ENCODE measurements at places on chromosomes 11 and 22.

DNA sequence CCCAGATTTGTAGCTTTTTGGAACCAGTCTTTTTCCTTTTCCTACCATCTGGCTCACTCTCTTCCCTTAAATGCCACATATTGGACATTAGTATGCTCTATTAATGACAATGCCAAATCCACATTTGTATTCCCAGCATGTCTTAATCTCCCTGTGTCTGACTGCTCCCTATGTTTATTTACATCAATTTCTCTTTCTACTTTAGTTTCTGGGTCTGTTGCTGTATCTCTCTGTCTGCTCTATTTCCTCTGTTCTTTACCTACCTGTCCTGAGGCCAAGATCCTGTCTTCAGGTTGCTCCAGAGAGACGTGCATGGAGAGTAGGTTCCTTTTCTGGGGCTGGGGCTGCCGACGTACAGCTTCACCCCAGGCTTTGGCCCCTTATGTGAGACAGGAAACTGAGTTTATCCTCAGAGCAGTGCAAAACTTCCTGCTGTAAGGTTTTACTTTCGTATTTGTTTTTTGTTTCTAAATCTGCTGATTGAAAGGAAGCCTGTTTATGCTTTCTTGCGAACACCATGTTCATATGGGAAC lies 25.6 kb downstream of the OR2AG2 start:
- DNase-seq: peak; percentile 60

GRCh38 chr22:49291169-49291568 lies 536.5 kb downstream of the BRD1 start:
- no peak for DNase-seq

DNA sequence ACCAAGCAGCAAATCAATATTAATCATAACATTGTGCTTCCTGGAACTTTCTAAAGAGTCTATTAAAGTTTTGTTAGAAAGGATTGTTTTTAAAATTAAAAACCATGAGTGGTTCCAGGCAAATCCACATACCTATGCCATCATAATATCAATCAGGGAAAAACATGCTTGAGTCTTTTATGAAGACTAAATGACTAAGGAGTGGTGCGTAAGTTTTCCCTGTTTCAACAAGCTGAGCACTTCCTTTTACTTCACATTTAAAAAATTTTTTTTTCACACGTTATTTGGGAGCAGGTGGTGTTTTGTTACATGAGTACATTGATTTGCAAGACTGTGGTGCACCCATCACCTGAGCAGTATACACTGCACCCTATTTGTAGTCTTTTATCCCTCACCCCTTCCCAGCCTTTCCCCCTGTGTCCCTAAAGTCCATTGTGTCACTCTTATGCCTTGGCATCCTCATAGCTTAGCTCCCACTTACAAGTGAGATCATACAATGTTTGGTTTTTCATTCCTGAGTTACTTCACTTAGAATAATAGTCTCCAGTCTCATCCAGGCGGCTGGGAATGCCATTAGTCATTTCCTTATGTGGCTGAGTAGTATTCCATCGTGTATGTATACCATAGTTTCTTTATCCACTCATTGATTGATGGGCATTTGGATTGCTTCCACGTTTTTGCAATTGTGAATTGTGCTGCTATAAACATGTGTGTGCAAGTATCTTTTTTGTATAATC lies 1190.3 kb upstream of the RAG2 start:
- DNase-seq: no peak

DNA sequence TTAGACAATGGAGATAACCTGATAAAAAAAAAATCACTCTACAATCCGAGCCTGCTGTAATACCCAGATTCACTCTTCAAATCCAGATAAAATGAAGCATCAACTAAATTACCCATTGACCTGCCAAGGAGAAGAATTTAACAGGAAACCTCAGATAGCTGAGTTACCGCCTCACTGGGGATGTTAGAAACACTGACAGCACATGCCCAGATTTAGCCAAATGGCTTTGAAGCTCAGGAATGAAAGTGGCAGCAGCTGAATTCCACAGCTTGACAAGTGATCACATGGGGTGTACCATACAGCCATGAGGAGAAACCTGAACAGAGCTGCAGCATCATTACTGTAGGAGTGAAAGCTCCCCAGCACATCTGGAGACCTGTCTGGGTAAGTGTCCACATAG lies 807.6 kb downstream of the DLG2 start:
- DNase-seq: no peak

- DNase-seq: peak; percentile 46
Observed at GRCh38 chr22:23591201-23591791, 11.2 kb upstream of the IGLL1 start.

DNA sequence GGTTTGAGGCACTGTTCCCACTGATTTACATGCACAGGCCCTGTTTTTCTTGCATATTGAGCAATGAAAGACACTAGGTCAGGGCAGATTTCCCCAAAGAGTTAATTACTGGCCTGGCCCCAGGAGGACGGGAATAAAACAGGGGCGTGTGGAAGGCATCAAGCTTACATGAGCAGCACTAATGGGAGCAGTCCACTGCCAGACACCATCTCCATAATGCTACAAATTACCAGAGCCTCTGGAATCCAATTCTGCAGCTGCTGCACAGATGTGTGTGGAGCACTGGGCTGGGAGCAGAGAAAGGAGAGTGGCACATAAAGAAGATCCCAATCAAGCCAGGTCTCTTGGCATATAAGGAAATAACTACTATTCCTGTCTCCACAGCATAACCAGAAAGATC lies 96.9 kb downstream of the CCDC34 start:
- DNase-seq: no peak

- DNase-seq: no peak
Observed at GRCh38 chr11:35725885-35726284, 63.3 kb downstream of the TRIM44 start.

- DNase-seq: no peak
Observed at GRCh38 chr11:17476317-17477083, at the start of gene ABCC8. Gene ABCC8, minus strand, starts transcription at chr11:17476845. Its CDS starts 69 bp downstream, at chr11:17476776.

DNA sequence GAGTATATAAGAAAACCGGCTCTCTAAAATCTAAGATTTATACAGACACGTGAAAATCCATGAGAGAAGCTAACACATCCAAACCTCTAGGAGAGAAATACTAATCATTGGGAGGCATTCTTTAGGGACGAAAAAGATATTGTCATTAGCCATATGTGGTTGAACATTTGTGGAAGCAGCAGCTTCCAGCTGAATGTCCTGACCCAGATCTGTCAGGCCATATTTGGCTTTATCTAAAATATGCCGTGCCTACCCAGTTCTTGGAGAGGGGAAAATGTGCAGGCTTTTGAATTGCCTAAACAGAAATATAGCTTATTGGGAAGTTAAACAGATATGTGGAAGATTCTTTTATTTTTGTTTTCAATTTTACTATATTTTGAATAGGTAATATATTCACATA lies 6.4 kb downstream of the CCDC89 start:
- no peak for DNase-seq

- no peak for DNase-seq
Observed at GRCh38 chr11:73218106-73218829, at the start of gene P2RY2. Gene P2RY2, plus strand, starts transcription at chr11:73218281. Its CDS starts 15,879 bp downstream, at chr11:73234160.

DNA sequence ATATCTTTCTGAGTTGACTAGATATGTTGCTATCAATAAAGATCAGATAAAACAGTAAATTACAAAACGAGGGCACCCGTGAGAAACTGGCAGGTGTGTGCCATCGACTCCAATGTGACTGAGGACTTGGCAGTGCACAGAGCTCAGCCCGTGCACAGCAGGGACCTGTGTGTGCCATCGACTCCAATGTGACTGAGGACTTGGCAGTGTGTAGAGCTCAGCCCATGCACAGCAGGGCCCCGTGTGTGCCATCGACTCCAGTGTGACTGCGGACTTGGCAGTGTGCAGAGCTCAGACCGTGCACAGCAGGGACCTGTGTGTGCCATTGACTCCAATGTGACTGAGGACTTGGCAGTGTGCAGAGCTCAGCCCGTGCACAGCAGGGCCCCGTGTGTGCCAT lies 347.2 kb upstream of the B3GAT1 start:
- no peak for DNase-seq

DNA sequence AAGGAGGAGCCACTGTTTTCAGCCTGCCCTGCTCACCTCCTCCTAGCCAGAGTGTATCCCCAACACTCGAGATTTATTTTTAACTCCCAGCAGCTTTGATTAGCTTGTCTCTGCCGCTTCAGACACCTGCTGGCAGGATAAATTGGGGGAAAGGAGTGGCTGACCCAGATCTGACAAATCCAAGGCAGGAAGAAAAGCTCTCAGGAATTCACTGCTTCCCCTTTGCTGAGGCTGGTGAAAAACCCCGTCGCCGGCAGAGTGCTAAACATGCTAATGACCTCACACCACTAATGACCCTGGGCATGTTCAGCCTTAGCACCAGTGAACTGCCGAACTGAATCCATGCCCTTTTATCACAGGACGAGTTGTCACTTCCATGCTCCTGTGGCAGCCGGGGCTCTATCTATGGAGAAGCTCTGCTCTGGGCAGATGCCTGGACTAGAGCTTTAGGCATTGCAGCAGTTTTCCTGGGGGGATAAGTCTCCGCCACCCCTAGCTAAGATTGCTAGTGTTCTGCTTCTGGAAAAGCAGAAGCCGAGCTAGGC lies 52.2 kb downstream of the FEZ1 start:
- DNase-seq: no peak

DNA sequence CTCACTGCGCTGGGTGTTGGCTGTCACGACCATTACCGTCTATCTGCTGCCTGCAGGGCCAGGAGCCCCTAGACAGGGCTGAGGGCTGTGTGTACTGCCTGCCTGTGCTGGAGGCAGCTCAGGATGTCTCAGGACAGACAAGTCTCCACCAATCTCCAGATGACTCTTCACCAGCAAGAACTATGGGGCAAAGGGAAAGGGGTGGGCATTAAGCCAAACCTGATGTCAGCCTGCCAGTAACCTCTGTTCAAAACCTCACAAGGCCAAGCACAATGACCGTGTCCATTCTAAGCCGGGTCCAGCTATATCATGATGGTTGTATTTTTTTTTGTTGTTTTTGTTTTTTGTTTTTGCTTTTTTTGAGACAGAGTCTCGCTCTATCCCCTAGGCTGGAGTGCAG lies 31.6 kb downstream of the MAFF start:
- no peak for DNase-seq

- peak; percentile 55 for DNase-seq
Observed at GRCh38 chr22:22737590-22737989, 93.2 kb downstream of the GGTLC2 start.

DNA sequence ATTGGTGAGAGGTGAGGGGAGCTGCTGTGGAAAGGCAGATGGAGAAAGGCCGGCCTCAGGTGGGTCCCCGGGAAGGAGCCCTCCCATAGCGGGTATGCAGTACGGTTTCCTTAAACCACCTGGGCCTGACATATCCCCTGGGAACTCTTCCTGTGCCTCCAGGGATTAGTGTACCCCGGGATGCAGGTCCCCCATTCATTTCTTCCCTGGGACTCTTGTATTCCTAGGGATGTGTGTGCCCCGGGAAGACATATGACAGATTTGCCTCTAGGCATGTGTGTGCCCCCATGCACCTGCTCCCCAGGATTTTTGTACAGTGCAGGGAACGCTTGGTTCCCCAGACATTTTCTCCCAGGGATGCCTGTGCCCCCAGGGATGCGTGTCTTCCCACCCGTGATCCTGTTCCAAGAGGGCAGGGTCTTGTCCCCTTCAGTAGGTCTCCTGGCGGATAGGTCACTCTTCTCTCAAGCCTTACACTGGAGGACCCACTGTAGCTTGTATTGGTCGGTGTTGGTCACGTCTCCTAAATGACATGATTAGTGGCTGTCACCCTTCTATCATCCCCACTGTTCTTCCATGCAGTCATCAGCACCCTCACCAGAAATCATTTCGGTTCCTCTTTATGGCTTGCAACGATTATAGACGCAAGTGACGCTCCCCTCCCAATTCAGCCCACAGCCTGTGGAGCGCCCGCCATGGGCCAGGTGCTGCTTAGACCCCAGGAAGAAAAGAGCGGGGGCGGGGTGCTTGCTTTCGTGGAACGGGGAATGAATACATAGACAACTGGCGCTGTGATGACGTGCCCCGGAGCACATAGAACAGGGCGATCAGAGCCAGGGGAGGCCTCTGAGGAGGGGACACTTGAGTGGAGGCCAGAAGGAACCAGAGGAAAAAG lies 1.3 kb downstream of the PARVB start:
- peak; percentile 6 for DNase-seq

- no peak for DNase-seq
Observed at GRCh38 chr22:23093051-23093788, 22.9 kb downstream of the GNAZ start.

- no peak for DNase-seq
Observed at GRCh38 chr22:40517631-40518030, 118.9 kb downstream of the MRTFA start.

- DNase-seq: no peak
Observed at GRCh38 chr22:44724859-44725258, 22.9 kb downstream of the PRR5 start.

DNA sequence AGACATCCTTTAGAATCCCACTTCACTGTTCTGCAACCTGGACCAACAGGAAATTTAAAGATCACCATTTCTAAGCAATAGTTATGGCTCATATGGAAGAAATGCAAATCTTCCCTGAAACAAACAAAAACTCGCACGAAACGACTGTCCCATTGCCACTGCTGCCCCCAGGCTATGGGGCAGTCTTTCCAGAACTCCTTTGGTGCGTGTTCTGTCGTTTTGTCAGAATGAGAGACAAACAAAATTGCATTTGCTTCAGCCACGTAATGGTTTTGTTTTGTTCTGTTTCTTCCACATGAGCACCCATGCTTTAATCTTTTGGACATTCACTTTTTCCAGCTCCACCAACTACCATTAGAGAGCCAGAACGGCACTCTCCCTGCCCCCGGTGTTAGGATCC lies 10.8 kb upstream of the FBLN1 start:
- DNase-seq: no peak

- no peak for DNase-seq
Observed at GRCh38 chr11:112292785-112293407, 32.2 kb upstream of the PLET1 start.

DNA sequence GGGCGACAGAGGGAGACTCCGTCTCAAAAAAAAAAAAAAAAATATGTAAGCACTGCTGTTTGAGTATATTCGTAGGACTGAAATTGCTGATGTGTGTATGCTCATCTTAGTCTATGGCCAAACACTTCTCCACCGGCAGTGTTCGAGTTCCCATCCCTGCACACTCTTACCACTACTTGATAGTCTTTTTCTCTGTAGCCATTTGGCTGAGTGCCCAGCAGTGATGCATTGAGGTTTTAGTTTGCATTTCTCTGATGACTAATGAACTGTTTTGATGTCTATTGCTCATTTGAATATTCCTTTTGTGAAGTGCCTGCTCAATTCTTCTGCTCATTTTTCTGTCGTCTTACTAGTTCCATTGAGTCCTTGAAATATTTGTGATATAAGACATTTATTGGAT lies 1.9 kb downstream of the TIRAP start:
- peak; percentile 91 for DNase-seq

DNA sequence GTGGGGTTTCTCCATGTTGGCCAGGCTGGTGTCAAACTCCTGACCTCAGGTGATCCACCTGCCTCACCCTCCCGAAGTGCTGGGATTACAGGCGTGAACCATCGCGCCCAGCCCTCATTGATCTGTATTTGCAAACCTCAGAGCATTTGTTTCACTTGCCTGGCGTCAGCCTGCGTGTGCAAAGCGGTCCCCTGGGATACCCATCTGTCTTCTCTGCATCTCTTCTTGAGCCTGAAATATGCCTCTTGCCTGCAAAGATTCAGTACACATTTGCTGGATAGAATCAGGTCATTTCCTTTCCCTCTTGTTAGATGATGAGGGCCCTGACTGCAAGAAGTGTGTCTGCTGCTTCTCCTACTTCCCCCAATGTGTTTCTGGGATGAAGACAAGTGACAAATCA lies 1291.0 kb downstream of the TBC1D22A start:
- no peak for DNase-seq

GRCh38 chr22:49517667-49518185 lies 309.9 kb downstream of the BRD1 start:
- DNase-seq: no peak

GRCh38 chr11:103097279-103097678 lies 5.3 kb upstream of the DCUN1D5 start:
- no peak for DNase-seq
